ENCODE measurements at places on chromosomes 12 and 14.

DNA sequence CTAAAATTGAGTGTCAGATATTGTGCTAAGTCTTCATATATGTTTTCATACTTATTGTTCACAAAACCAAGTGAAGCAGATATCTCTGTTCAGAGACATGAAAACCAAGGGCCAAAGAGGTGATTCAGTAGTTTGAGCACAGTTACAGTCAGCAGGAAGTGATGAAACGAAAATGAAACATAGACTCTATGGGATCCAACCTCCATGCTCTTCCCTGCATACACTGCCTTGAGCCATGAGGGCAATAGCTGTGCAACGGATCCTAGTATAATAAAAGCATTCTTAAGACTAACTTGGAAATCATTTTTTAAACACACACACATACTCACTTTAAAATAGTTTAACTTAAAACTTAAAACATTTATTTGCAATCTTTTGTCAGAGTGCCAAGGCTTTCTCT lies 27.9 kb downstream of the ESR2 start:
- DNase-seq, result no peak

- peak; percentile 51 for DNase-seq
These were observed at the start of gene ATN1 for GRCh38 chr12:6927379-6928021. Gene ATN1 (plus strand): TSS chr12:6927959. CDS start chr12:6934002, 6,043 bp downstream.

DNA sequence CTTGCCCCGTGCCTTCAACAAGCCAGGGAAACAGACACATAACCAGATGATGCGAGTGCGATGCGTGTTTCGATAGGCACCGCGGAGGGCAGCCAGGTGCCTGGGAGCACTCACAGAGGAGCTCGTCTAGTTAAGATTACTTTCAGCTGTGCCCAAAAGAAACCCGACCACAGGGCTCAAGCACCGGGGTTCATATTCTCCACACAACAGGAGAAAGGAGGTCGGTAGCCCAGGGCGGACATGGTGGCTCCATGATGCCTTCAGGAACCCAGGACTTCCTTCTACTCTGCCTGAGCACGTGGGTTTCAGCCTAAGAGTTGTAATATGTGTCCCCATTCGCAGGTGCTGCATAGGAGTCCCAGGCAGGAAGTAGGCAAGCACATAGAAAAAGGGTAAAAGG lies 53.7 kb upstream of the DDX11 start:
- no peak for DNase-seq

GRCh38 chr14:53570411-53571387 lies 385.9 kb downstream of the BMP4 start:
- DNase-seq, result no peak

- DNase-seq, result no peak
These were observed 27.7 kb downstream of the JKAMP start for GRCh38 chr14:59511916-59512575.

DNA sequence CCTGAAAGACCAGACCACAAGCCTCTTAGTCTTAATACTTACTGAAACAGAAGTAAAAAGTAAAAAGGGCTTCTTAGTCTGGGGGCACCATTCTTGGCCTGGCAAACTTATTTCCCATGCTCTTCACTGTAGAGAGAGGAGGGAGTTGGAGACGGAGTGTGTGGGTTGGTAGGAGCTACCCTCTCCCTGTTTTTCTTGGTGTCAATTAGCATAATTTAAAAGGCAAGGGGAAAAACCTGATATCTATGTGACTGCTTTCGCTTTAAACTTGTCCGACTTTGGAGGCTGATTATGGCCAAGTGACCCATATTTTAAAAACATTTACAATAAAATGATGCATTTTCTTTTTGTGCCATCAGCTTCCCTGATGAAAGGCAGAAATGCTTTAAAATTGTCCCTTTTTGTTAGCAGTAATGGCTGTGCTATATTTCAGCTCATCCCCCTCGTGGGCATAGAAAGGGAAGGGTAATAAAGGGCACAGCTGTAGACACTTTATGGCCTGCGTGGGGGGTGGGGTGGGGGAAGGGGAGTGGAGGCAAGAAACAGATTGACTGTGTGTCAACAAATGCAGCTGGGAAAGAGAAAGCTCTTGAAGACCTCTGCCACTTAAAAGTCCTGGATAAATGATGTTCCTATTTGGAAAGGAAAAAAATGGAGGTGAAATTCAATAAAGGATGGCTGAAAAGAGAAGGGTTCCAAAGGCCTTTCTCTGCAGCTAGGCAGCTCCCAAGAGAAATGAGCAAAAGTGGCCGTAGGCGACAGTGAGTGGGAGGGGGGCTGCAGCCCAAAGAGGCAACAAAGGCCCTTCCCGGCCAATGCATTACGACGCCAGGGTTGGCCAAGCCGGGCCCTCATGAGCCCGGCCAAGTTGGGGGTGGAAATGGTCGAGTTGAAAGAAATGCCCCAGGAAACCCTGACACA lies 57.5 kb upstream of the TMEM263 start:
- DNase-seq, result no peak

DNA sequence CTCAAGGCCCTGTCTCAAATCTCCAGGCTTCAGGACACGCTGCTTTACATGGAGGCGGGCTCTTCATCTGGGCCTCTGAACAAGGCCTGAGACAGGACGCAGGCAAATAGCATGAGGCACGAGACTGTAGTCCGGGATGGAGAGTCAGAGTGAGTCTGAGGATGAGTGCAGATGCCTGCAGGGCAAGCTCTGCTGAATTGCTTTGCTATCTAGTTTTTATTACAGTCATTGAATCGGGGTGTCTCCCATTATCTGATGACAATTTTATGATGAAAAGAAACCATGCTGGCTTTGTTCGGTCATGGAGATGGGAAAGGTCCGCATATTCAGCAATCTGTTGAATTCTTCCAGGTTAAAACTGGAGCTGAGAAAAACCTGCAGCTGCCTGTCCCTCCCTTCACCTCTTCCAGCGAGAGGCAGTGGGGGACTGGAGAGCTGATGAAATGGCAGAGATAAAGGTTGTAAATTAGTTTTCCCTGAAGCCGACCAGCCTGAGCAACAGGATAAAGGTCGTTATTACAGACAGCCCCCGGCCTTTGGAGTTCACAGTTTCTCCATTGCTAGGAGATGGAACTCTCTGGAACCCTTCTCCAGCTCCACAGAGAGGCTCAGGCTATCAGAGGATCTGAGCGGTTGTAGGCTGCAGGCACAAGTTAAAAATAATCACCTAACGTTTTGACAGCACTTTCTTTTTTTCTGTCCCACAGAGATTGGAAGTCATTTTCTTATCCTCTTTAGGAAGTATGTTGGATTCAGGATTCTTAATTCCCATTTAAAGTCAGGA lies 1.3 kb upstream of the ADGRD1 start:
- no peak for DNase-seq

- no peak for DNase-seq
These were observed 182.1 kb downstream of the C12orf50 start for GRCh38 chr12:87847147-87847546.

DNA sequence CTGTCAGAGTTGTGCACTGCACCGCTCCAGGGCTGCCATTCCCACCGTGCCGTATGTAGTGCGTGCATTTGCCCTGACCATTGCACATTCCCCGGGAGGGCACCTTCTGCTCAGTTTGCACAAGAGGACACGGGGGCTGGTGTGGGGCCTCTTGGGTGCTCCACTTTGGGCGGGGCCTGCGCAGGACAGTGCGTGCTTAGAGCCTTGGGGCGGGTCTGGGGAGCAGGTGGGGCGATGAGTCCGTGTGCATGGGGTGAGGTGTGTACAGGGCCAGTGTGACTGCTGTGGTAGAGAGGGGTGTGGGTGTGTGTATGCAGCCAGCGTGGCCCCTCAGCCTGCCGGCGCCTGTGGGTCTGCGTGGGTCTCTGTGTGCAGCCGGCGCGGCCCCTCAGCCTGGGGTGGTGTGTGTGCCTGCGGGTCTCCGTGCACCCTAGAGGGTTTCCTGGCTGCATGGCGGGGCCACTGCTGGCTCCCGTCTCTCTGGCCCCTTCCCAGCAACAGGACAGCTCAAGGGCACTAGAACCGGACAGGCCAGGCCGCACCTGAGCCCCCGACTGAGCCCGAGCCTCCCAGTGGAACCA lies 31.9 kb downstream of the FBRSL1 start:
- no peak for DNase-seq

DNA sequence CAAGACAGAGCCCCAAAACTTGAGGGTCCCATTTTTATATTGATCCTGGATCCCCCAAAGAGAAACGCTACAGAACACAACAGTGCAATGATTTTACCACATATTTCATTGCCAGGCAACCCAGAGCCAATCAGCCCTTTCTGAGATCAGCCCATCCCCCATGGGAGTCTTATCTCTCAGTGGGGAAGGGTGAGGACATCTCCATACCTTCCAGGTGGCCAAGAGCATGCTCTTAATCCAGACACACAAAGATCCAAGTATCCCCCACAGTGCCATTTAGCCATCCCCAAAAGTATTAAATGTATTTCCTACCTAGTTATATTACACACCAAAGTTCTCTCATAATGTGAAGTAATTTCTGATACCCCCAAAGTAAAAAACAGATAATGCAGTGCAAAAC lies 62.6 kb upstream of the AMN start:
- no peak for DNase-seq

DNA sequence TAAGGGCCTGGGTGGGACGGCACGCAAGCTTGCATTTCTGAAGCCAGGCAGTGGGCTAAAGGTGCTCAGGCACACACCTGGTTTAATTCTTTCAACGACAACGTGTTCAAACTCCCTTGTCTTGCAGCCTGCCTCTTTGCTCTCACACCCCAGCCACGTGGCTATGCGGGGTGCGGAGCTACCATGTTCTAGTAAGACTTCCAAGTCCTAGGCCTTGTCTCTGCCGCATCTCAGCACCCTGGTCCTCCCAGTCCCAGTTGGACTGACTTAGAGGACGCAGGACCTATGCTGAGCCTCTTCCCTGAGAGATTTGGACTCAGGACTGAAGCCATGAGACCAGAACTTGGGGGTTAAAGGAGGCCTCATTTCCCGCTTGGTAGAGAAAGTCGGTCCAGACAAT lies 62.2 kb downstream of the CLMN start:
- no peak for DNase-seq

- DNase-seq, result no peak
These were observed 74.9 kb upstream of the GRIP1 start for GRCh38 chr12:66753810-66754209.

DNA sequence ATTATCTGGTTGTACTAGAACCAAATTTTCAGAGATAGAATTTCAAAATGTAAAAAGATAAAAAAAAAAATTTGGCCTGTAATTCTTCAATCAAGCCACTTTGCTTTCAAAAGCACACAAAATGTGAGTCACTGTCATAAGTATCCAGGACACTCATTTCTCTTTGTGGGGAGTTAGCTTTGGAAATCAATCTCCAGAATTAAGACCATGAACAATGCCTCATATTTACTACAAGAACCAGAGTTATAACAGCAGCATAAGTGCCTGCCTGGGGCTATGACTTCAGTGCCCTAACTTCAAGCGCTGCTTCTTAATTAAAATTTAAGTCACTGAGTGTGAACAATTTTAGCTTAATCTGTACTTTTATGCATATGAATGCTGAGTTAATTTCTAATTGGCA lies 162.1 kb downstream of the C12orf42 start:
- DNase-seq, result no peak

DNA sequence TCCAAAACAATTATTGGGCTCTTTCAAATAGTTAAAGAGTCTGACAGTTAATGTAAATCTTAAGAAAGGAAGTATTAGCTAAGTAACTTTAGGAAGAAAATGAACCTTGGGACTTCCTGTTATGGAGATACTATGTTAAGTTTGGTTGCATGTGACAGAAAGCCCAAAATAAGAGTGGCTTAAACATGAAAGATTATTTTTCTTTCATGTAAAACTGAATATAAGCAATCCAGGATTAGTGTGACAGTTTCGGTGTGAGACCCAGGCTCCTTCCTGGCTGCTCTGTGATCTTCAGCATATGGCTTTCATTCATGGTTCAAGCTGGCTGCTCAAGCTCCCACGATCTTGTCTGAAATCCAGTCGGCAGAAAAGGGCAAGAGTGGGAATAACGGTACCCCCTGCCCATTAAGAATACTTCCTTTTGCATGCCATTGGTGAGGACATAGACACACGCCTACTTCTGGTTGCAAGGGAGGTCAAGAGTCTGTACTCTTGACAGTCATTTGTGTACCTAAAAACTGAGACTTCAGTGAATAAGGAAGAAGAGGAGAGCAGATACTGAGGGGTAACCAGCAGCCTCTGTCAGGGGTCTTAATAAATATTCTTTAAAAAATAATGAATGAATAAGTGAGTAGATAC lies 2.2 kb upstream of the RPAP3 start:
- no peak for DNase-seq

DNA sequence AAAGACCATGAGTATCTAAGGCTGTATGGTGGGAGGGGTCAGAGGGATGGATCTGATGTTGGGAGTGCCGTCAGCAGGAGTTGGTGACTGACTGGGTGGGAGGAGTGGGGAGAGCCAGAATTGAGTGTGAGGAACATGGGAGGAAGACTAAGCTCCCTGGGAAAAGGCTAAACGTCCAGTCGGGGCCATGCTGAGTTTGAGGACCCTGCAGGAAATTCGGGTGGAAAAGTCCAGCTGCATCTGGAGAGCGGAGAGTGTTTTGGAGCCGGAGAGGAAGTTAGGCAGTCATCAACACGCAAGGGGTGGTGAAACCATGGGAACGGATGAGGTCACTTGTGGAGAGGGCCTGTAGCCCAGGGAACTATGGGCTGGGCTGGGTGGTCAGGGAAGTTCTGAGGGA lies 60.9 kb downstream of the ELK3 start:
- DNase-seq, result no peak

- no peak for DNase-seq
These were observed 368.8 kb downstream of the ETNK1 start for GRCh38 chr12:22993609-22994315.

DNA sequence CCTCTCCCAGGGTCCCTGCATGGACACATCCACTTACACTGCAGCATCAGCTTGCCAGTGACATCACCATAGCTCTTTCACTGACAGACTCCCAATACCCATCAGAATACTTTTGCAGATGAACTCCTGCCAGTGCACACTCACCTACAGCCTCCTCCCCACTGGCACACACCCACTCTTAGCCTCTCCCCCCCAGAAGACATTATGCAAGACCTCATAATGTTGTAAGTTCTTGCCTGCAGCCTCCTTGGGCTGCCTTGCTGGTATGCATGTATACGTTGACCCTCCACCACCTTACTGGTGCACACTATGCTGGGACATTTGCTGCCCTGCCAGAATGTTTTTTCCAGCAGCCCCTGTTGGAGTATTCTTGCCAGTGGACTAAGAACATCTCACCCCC lies 324.2 kb downstream of the AEBP2 start:
- no peak for DNase-seq

DNA sequence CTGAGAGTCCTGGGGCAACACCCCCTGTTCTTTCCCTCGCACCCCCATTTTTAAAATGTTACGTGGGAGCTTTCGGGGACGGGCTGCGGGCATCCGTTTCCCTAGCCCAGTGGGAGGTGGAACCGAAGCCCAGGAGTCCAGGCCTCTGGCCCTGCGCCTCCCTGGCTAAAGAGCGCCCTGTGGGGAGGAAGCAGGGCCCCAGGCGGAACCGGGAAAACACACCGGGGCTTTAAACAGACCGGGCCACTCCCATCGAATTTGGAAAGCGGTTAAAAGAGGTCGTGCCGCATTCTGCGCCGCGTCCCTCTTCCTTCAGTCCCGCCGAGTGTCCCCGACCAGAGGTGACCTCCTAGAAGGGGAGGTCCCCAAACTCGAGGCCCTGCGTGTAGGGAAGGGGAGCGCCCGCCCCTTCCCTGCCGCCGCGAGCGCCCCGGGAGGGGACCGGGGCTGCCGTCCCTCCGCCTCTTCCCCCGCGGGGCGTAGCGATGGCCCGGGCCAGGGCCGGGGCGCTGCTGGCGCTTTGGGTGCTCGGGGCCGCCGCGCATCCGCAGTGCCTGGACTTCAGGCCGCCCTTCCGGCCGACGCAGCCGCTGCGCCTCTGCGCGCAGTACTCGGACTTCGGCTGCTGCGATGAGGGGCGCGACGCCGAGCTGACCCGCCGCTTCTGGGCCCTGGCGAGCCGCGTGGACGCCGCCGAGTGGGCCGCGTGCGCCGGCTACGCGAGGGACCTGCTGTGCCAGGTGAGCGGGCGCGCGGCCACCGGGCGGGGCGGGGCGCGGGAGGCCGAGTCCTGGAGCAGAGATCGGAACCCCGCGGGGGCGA lies at the start of gene HHIPL1:
HHIPL1 (plus strand) TSS at position 407 of the 822 bp plus-strand sequence; CDS start at position 486, 79 bp downstream.
- no peak for DNase-seq
